Melanocyte of skin (primary cell): ENCODE measurements at places on chromosomes 6 and 20. TPM values are rescaled to one million over a fixed set of nuclear protein-coding genes. Genes with fewer than 3 reads are reported as not detected.

Gene KHDC1L
- not detected in 2 replicates for total RNA-seq

Gene KHDC3L
- total RNA-seq: not detected in 2 replicates

Gene XKR7
- total RNA-seq: not detected in 2 replicates

Gene VIP
- not detected in 2 replicates for total RNA-seq

Gene ENPP5
- 0.34 and 1.5 TPM in 2 replicates for total RNA-seq

Gene SULF2
- 7.2 and 31.0 TPM in 2 replicates for total RNA-seq

Gene ZNF831
- total RNA-seq: not detected in 2 replicates

Gene PREX1
- total RNA-seq: 8.3 and 15.3 TPM in 2 replicates

Gene C6orf15
- not detected in 2 replicates for total RNA-seq

Gene DAAM2
- 75.9 and 108 TPM in 2 replicates for total RNA-seq

Gene NOX3
- not detected in 2 replicates for total RNA-seq

Gene TRIM40
- total RNA-seq: not detected in 2 replicates

Gene TREM2
- not detected in 2 replicates for total RNA-seq

Gene NDRG3
- 21.3 and 23.3 TPM in 2 replicates for total RNA-seq

Gene IMPG1
- not detected in 2 replicates for total RNA-seq

Gene PTK6
- 0.34 and 0.36 TPM in 2 replicates for total RNA-seq

Gene STMND1
- total RNA-seq: not detected in 2 replicates

Gene SPATA25
- total RNA-seq: 0.31 TPM in 1 of 2 replicates, not detected in the other
